ENCODE measurements at places on chromosomes 7 and 10.

DNA sequence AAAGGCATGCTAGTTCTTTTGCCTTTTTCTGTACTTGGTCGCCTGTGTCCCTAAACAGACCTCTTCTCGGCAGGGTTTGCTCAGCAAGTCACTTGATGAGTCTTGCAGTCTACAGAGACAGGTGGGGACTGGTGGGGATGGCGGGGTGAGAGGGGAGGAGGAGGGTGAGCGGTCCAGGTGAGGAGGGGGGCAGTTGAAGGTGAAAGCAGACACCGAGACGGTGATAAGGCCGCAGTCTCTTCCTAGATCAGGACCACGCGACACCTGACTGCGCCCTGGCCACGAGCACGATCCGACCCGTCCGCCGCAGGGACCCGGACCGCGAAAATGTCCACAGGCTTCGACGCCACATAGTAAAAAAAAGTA is 566 bp downstream of the ASNS start:
- peak; percentile 24 for DNase-seq

GRCh38 chr7:106294334-106294733 is 9.6 kb upstream of the NAMPT start:
- DNase-seq, result no peak

- DNase-seq, result peak; percentile 16
These were observed 142.1 kb downstream of the PHTF2 start for GRCh38 chr7:77940647-77941046.

- peak; percentile 86 for DNase-seq
These were observed at the start of gene ANKRD2 for GRCh38 chr10:97572214-97572989. ANKRD2 (plus strand) TSS chr10:97572779; CDS start chr10:97572789, 10 bp downstream.

DNA sequence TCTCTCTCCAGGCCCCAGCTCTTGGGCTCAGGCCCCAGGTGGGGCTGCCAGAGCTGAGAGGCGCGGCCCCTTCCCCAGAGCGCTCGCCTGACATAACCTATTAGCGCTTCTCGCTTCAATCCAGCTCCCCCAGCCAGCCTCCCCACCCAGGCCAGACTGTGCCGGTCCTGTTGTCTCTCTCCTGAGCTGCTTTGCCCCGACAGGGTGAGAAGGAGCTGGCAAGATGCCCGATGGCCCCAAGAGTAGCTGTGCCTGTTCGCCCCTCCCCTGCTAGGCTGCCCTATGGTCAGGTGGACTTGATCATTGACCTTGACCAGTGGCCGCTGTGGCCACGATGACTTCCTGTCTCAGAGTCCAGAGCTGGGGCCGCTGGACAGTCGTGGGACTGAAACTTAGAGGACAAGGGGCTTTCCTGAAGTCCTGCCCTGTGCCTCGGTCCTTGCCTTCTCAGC is 9.1 kb downstream of the TMEM270 start:
- DNase-seq, result no peak

- no peak for DNase-seq
These were observed 26.3 kb upstream of the AMZ1 start for GRCh38 chr7:2661602-2662272.

DNA sequence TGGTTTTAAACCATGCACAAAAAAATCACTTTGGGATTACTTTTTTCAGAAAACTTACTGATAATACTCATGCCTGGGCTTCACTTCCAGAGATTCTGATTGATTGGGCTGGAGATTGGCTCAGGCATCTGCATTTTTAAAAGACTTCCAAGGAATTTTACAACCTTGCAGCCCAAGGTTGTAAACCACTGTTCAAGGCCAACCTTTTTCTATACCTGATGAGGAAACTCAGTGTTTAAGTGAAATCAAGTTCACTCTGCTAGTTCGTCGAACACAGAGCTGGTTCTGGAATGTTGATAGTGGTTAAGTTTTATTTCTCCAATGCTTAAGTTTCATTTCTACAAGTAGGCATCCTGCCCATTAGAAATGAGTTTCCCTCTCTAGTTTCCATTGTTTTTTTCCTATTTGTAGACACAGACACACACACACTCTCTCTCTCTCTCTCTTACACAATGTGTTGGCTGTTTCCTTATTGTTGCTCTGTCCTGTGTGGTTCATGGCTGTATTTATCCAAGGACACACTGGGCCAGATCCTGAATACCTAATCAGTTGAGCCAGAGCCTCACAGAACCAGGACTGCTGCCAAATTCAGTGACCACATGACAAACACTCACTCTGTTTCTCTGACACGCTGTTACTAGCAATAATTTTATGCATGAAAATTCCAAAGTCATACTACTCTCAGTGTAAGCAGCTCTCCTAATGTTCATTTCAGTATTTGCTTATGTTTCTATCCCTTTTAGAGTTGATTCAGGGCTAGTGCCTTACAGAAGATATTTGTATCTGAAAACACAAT is 3.7 kb upstream of the IFIT1B start:
- no peak for DNase-seq

DNA sequence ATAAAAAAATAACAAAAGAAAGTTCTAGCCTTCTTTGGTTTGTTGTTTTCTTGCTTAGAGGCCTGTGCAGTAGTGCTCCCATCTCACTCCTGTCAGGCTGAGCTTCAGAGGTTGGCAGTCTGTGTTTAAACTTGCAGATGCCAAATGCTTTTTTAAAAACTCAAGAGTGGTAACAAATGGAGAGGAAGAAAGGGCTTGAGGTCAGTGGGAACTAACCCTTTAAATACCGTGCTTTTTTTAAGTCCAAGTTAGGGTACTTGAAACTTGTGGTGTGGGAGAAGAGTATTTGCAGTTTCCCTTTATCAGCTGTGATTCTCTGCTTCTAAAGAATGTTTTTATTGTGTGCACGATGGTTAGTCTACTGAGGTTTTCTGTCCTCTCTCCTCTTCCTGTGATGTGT is 29.4 kb downstream of the ZRANB1 start:
- no peak for DNase-seq

DNA sequence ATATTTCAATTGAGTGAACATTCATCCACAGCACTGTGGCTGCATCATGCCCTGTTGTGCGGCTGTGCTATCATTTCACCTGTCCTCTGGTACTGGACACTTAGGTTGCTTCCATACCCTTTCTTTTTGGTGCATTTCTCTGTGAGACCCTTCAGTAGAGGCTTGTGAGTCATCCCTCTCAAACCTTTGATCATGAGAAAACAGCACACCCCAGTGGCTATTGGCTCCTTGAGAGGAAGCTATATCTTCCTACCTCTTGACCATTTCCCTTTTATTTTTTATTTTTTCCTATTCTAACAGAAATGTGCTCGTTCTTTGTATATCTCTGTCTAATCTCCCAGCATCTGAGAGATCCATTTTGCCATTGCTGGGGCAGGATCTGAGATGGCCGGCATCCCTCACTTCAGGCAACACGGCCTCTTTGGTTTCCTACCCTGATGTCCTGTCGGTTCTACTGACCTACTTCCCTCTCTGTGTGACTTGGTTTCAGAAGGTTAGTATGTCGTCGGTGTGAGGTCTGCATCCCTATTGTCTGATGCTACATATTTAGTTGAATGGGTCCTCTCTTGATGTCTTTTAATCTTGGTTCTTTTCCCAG is 23.8 kb upstream of the PIK3AP1 start:
- no peak for DNase-seq

GRCh38 chr10:76453997-76454396 is 1022.6 kb downstream of the LRMDA start:
- DNase-seq, result no peak

DNA sequence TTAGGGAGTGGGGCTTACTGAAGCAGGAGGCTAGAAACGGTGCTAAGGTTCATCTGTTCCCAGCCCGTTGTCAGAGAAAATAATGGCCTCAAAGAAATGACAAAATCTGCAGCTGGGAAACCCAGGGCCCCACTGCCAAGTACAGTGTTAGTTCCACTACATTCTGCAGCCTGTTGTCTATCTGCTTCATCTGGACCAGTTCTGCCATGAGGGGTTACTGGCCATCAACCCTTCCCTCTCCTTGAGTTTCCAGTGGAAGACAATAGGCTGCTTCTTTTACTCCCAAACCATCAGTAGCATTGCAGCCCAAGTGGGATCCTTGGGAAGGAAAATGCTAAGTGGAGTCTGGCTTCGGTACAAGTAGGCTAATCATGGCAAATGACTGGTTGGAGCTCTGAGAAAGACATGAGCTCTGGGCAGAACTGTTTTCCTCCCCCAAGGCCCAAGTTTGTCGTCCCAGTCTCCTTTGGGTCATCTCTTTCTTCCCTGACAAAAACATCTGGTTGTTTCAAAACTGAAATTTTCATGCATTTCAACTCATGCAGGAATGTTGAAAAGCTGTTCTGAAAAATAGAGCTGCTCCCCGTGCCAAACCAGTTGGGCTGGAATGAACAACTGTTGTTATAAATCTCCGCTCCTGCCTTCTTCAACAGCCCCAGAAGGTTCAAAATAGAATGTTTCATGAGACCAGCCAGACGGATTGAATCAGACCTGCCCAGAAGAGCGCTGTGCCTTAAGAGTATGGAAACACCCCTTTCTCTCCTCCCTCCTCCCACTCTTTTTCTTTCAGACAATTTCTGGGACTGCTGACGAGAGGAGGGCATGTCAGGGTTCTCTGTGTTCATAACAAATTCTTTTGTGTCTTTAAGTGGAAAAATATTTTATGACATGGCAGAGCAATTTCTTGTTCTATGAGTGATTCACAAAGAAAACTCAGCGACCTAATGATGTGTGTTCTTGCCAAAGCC is 116.6 kb downstream of the RAB18 start:
- DNase-seq, result no peak

- peak; percentile 74 for DNase-seq
These were observed 774 bp downstream of the TUBGCP2 start for GRCh38 chr10:133307776-133308420.

DNA sequence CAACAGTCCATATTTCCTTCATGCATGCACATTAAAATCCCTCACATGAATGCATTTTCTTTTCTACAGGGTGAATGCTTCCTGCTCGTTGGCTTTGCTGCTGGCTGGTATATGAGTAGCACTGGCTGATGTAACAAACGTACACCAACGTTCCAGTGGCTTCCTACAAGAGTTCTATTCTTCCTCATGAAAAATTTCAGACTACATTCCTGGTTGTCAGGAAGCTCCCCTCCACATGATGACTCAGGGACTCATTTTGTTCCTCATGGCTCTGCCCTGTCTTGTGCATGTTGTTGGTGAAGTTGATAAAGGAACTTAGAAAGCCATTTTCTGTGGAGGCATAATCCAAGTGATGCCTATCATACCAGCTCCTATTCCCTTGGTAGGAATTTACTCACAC is 470.7 kb upstream of the KLF6 start:
- no peak for DNase-seq

DNA sequence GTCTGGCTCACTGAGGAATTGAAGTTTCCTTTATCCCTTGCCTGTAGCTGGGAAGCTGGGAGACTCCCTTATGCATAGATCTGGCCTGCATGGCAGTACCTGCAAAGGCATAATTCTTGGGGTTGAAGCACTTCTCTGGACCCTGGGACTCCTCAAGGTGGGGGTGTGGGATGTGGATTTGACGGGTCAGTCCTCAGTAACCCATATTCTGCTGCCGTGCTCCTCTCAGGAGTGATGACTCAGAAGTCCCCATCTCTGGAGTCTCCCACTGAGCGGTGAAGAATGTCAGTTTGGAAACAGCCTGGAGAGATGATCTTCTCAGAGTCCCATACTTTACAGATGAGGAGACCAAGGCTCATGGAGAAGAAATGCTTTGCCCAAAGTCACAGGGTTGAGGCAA is 49.0 kb downstream of the SORCS3 start:
- DNase-seq, result no peak

DNA sequence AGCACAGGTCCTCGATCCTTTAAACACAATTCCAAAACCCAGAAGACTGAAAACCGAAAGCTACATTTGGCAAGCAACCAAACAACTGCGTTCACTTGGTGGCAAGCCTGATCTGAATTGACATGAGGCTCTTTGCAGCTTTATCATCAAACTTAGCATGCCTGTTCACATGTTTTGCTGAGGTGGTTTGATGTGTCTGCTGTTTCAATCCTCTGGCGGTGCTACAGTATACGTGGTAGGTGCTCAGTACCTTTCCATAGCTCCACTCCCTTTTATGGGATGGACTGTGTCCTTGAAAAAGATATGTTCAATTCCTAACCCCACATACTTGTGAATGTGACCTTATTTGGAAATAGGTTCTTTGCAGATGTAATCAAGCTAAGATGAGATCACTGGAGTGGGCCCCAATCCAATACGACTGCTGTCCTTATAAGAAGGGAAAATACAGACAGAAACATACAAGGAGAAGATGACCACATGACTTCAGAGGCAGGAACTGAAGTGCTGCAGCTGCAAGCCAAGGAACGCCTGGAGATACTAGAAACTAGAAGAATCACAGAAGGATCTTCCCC is 33.4 kb downstream of the CCDC6 start:
- no peak for DNase-seq

DNA sequence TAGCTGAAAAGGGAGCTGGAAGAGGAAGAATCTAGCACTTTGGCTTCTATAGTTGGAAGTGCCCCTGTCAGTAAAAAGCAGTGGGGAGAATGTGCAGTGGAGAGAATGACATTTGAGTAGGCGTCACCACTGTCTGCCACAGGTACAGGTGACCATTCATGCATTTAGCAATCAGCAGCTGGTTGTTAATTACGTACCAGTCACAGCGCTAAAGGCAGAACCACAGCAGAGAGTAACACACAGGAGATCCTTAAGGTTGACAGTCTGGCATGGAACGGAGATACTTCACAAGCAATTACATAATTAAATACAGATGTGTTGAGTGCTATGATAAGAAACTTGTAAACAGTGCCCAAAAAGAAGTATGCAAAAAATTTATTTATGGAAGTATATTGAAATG is 24.8 kb downstream of the C10orf67 start:
- no peak for DNase-seq

DNA sequence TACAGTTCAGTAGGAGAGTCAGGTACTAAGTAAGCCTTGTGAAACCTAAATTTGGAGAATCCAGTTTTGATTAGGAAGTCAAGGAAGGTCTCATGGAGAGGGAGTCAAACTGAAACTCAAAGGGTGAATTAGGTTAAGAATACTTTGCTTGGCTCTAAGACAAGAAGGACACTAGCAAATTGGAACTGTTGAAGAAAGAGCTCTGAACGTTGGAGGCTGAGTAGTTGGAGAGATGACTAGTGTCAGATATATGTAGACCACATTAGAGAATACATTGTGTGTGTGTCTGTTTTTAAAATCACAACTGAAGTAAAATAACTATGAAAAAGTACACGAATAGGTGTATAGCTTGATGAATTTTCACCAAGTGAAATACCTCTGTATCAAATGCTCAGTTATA is 6.3 kb downstream of the VPS26A start:
- DNase-seq, result no peak

- DNase-seq, result no peak
These were observed 204.6 kb downstream of the GLRX3 start for GRCh38 chr10:130340816-130341215.

DNA sequence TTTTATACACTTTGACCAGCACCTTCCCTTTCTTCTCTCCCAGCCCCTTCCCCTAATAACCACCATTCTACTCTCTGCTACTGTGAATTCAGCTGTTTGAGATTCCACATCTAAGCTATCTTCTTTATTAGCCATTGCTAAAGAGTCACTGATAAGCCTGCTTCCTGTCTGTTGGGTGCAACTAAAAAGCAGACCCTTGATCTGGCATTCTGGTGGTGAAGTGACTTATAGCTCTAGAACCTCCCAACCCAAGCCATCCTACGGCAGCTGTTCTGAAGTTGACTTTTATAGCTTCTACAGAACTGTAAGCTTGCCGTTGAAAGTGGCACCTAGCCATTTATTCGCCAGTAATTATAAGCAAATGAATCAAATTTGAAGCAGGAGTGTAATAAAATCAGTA is 105.6 kb downstream of the AHR start:
- no peak for DNase-seq

All from HEK293T (cell line).